ENCODE measurements at places on chromosomes 6 and 20.

- DNase-seq = no peak
Observed at GRCh38 chr20:39009348-39009747, 47.2 kb downstream of the DHX35 start.

GRCh38 chr20:51966296-51966971 lies 164.1 kb upstream of the SALL4 start:
- DNase-seq = peak; percentile 73

GRCh38 chr6:99434702-99435530 lies 9.8 kb upstream of the PNISR start:
- peak; percentile 68 for DNase-seq

- no peak for DNase-seq
Observed at GRCh38 chr6:43895656-43896328, 125.8 kb downstream of the VEGFA start.

GRCh38 chr6:14417377-14417776 lies 299.8 kb downstream of the CD83 start:
- no peak for DNase-seq

DNA sequence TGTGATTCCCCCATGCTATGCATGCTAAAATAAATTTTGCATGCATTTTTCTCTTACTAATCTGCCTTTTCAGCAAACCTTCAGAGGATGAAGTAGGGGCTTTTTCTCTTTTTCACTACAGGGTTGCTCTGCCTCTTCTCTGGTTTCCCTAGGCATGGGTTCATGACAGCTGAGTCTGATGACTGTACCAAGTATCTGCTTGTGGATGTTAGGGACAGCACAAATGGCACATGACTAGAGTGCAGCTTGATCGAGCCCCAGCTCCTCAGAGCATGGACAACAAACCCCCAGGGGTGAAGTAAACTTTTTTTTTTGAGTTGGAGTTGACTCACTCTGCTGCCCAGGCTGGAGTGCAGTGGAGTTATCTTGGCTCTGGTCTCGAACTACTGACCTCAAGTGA lies 57.1 kb upstream of the GCM1 start:
- no peak for DNase-seq

DNA sequence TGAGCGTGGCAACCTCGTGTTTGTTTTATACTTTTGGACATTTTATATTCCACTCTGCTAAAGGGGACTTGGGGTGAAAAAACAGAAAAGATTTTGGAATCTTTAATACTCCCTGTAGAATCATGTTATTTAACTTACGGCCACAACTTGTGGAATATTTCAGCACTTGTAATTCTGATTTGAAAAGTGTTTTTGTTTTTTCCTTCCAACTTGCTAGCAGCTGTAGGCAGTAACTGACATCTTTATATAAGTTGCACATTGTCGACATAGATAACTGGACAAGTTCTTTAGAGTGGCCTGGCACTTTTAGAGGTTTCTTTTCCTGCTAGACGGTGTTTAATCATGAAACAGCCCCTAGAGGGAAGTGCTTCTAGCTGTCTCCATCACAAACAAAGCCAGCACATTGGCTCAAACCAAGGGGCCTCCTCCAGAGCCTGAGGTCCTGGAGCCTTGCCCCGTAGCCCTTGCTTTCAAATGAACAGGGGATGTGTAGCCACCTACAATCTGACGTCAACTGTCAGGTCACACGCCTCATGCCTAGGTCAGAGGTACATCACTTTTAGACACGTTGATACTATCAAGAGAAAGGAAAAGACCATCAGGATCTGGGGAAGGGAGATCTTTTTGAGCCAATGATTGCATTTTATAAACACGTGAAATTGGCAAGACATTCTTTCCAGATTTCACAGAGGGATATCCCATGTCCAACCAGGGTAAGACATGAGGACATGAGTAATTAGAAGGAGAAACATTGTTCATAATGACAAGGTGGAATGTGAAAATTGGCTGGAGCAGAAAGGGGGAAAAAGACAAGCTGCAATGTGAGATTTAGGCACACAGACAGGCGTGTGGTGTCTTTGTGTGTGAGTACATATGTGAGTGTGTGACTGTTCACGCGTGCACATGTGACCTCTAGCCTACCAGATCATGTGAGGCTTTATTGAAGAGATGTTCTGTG lies 92.1 kb downstream of the TXNDC5 start:
- no peak for DNase-seq

DNA sequence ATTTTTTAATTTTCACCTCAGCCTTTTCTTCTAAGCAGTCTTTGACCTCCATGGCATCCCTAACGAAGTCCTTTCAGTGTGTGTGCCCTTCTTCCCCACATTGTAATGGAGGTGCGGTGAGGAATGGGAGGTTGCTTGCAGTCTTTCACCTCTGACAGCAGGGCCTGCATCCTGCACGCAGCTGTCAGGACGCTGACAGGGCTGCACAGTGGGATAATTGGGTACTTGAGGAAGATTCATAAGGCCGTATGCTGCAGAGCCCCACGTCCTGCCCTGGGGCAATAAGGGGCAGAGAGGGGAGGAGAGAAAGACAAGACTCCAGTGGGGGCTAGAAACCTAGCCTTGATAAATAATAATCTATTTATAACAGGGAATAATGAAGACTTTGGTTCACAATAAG lies 184.7 kb downstream of the SAMD5 start:
- no peak for DNase-seq

GRCh38 chr20:38905375-38905774 lies 20.8 kb upstream of the FAM83D start:
- no peak for DNase-seq

DNA sequence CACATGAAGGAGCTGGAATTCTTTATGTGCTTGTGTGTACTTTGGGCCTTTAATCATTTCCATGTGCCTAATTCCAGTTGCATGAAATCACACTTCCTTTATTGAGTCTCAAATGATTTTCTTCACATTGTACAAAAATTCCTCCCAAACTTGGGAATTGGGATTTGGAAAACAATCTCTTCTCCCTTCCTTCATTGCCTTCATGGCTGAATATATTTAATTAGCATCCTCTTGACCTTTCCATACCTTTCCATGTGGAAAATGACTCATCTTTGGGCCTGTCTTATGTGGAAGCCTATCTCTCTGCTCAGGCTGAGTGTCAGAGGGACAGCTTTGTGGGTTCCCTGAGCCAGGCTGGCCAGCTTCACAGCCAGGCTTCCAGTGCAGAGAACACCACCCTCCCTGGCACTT lies 33.0 kb upstream of the CDH4 start:
- no peak for DNase-seq

DNA sequence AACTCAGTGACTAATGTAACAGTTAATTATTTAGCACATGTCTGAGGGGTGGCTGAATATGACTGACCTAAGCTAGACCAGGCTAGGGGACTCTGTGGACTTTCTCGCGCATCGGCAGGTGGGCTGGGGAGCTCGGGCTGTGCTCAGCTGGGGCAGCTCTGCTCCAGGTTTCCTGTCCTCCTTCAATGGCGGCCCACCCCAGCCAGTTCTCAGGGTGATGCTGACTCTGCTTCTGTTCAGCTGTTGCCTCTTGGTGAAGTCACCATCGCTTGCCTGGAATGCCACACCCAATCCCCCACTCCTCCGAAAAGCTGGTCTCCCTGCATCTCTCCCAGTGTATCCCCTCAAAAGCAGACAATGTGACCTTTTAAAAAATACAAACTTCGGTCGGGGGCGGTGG lies 20.0 kb downstream of the PPP1R3G start:
- DNase-seq = no peak

DNA sequence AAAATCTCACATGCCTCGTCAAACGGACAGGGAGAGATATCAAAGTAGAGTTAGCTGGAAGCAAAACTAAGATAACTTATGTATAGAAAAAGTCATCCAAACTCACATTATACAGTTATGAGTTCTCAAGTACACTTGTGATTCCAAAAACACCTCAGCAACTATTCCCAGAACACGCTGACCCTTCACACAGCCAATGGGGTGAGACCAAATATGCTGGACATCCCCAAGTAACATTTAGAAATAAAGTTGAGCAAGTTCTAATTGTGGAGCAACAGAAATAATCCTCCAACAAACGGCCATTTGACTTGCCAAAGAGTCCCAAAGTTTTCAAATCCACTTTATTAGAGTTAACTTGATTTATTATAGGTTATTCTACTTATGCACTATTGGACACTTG lies 52.4 kb downstream of the LY86 start:
- no peak for DNase-seq

Measured in hematopoietic multipotent progenitor cell treated with erythropoietin and hydrocortisone succinate and interleukin-3 and kit ligand, for 6 days (in vitro differentiated cells).